ENCODE measurements at places on chromosomes 7 and 10.

DNA sequence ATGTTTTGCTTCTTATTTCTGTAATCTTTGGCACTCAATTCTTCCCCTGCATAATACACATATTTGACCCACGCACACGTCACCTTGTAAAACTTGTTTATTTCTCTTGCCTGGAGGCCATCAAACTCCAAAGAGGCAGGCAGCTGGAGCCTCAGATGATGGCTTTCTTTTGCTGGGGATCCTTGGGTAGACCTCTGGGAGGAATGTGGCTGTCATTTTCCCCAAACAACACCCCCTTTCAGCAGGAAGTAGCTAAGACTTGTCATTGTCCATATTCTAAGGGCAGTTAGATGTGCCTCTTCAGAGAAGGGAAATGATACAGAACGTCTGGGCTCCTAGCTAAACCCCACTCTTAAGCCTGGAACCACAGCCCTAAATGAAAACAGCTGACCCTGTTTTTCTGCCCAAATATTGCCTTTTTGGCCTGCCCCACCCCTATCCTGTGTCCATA, 111.3 kb downstream of the ITGB8 start:
- DNase-seq = no peak

- no peak for DNase-seq
Observed at GRCh38 chr7:2499719-2500430, 19.7 kb upstream of the LFNG start.

DNA sequence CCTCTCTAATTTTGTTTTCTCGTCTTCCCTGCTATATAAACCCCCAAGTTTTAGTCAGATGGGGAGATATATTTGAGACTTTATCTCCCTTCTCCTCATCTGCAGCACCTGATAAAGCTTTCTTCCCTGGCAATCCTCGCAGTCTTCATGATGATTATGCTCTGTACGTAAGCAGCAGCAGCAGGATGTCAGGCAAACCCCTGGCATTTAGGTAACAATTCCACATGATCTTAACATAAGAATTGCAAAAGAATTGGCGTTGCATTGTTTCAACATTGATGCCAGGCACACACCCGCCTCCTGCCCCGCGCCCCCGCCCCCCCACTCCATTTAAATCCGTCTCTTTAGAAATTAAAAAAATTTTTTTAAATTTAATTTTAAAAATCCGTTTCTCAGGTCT, 6.1 kb downstream of the PKD1L1 start:
- no peak for DNase-seq

- no peak for DNase-seq
Observed at GRCh38 chr7:43878867-43879266, 9.6 kb upstream of the MRPS24 start.

GRCh38 chr7:139620676-139621344, 97.3 kb downstream of the CLEC2L start:
- DNase-seq = no peak

- DNase-seq = no peak
Observed at GRCh38 chr7:102152672-102153598, 133.7 kb upstream of the SH2B2 start.

DNA sequence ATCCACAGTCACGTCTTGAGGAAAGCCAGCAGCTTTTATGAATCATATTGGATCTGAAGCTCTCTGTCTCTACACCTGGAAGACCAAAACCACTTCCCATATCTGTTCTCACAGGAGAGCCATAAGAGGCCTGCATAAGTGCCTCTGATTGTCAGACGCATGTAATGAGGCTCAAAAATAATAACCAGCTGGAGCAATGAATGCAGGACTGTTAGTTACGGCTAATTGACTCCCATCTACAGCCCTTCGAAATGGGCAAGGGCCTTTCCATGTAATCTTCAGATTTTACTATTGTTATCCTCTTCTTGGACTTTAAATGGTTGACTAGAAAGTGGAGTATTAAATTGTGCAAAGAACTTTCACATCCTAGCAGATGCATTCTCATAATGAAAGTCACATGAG, 4.4 kb upstream of the SEMA3C start:
- no peak for DNase-seq

- DNase-seq = no peak
Observed at GRCh38 chr10:11147722-11148121, 130.1 kb downstream of the CELF2 start.

DNA sequence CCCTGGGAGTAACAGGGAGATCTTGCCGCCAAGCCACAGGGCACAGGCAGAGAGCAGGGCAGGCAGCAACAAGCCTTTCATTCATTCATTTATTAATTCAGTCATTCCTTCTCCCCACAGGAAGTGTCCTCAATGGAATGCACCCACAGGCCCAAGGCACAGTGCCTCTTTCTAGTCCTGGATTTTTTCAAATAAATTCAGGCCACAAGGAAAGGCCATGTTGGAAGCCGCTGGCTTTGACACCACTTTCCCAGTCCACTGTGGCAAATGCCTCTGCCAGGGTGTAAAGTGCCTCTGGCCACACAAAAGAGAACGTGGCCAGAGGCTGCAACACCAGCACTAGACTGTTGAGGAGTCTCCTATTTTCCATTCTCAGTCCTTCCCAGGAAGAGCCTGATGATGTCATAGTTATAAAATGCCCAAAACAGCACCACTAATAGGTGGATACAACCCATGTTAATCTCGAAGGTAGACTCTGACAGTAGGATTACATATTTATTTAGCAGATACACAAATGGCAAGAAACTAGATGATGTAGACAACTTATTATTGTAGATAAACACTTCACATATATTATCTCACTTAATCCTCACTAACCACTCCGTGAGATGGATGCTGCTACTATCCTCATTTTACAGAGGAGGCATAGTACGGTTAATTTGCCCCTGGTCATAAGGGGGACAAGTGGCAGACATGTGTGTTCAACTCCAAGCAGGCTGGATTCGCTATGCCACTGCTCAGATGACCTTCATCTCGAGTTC, 5.5 kb downstream of the JAZF1 start:
- no peak for DNase-seq

DNA sequence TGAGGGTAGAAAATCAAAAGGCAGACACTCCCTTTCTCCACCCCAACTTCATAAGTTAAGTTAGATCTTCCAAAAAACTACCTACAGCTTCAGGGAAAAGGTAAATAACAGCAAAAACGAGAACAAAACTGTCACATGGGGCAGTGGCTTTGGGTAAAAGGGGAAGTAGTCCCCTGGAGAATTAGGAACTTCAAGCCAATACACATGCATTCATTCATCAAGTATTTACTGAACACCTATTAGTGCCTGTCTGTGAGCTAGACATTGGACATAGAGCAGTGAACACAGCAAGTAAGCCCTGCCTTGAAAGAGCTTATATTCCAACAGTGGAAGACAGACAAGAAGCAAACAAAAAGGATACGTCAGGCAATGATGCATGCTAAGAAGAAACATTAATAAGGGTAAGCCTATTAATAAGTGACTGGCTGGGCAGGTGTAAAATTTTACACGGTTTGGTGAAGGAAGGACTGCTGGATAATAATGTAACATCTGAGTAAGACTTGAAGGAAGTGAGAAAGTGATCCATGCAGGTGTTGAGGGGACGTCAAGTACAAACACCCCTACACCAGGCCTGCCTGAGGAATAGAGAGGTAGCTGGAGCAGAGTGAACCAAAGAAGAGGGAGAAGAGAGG, 69.6 kb upstream of the RAPGEF5 start:
- DNase-seq = no peak

GRCh38 chr7:6554848-6555247, 3.6 kb upstream of the GRID2IP start:
- DNase-seq = no peak

DNA sequence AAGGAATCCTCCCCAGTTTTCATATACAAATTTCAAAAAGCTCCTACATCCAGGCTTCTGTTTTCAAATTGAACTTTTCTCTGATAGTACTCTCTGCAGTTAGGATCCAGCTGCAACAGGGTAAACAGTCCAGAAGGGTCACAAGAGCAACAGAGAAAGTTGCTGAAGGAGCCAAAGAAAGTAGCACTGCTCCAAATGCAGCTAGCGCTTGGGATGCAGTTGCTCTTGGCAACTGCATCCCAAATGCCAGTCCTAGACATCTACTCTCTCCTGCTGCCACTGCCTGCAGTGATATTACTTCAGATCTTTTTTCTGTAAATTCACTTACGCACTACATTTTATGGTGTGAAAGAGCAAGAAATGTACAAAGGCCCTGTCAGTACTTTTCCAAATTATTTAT, 14.6 kb downstream of the GPR37 start:
- DNase-seq = no peak

DNA sequence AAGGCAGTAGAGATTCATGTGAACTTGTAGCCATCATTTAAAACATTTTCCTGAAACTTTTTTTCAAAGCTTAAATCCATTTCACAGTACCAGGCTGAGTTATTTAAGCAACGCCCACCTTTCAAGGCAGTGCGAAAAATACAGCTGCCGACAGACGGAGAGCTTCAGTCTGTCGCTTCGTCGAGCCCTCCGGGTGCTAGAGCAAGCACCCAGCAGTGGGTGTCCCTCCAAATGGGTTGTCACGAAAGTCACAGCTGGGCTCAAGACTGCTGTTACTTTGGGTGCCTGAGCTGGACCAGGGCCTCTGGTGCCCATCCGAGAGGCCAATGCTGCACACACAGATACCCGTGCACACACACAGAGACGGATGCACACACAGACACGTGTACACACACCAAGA, 135.6 kb downstream of the TCERG1L start:
- no peak for DNase-seq
